ENCODE measurements at places on chromosomes 4 and X.

- DNase-seq: no peak
These were observed 27.5 kb downstream of the NSD2 start for GRCh38 chr4:1898681-1899080.

- no peak for DNase-seq
These were observed 36.9 kb downstream of the AMMECR1 start for GRCh38 chrX:110280954-110281353.

- no peak for DNase-seq
These were observed 21.1 kb downstream of the CASP3 start for GRCh38 chr4:184628103-184628502.

DNA sequence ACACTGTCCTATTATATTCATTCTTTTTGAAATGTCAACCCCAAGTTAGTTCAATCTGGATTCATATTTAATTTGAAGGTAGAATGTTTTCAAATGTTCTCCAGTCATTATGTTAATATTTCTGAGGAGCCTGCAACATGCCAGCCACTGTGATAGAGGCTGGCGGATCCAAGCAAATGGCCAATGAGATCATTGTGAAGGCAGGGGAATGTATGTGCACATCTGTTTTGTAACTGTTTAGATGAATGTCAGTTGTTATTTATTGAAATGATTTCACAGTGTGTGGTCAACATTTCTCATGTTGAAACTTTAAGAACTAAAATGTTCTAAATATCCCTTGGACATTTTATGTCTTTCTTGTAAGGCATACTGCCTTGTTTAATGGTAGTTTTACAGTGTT is 1.6 kb downstream of the CXCL1 start:
- DNase-seq: no peak

DNA sequence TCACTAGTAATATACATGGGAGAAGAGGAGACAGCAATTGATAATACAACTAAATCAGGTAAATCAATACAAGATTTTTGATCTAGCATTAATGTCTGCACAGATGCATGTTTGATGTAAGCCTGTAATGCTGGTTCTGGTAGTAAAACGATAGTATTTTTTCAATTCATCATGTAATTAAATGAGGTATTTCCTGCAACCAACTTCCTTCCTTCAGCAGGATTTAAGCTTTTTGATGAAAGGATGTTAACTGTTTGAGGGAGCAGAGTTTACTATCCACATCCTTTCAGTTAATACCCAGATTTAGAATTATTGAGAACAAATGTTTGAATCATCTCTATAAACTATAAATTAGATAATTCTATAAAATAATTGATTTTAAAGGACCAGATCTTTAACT is 31.4 kb upstream of the NFKB1 start:
- no peak for DNase-seq

DNA sequence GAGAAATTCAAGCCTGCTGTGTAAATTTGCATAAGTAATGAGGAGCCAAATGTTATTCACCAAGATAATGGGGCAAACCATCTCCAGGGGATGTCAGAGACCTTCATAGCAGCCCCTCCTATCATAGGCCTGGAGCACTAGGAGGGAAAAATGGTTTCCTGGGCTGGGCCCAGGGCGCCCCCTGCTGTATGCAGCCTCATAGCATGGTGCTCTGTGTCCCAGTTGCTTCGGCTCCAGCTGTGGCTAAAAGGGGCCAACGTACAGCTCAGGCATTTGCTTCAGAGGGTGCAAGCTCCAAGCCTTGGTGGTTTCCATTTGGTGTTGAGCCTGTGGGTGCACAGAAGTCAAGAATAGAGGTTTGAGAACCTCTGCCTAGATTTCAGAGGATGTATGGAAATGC is 859.3 kb downstream of the RPA4 start:
- DNase-seq: no peak

DNA sequence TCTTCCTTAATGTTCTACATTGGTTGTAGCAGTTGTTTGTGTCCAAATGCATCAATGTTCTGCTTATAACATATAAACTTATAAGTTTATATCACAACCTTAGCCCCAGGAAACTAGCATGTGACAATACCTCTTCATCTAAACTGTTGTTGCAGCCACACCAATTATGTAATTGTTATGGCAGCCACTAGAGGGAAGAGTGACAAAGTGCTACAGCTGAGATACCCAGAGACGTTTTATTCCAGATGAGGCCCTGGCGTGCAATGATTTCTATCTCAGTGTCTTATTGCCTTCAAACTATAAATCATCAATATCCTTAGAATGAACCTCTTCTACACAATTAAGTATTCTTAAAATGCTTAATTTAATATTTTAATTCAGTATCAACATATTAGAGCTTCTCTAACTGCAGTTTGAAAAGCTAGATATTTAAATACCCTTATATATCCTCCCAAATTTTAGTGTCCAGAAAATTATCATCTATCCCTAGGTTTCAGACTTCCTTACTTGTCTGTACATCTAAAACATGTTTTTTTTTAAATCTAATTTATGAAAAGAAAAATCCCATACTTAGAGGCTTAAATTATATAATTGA is 171.6 kb downstream of the PCDH10 start:
- DNase-seq: no peak

DNA sequence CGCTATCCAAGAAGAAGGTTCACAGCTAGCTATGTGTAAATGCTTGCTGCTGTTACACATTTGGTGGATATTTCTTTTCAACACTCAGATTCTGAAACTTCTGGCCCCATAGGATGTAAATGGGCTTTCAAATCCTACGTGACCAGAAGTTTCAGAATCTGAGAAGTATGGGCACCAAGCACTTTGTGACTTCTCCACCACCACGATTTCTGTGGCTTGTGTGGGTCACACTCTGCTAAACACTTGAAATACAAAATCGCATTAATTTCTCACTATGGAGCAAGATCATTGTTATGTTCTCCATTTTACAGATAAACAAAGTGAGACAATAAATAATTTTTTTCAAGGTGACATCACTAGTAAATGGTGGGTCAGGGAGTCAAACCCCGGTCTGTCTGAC is 259.4 kb upstream of the JADE1 start:
- no peak for DNase-seq

GRCh38 chrX:26253526-26253925 is 37.6 kb downstream of the MAGEB5 start:
- no peak for DNase-seq

DNA sequence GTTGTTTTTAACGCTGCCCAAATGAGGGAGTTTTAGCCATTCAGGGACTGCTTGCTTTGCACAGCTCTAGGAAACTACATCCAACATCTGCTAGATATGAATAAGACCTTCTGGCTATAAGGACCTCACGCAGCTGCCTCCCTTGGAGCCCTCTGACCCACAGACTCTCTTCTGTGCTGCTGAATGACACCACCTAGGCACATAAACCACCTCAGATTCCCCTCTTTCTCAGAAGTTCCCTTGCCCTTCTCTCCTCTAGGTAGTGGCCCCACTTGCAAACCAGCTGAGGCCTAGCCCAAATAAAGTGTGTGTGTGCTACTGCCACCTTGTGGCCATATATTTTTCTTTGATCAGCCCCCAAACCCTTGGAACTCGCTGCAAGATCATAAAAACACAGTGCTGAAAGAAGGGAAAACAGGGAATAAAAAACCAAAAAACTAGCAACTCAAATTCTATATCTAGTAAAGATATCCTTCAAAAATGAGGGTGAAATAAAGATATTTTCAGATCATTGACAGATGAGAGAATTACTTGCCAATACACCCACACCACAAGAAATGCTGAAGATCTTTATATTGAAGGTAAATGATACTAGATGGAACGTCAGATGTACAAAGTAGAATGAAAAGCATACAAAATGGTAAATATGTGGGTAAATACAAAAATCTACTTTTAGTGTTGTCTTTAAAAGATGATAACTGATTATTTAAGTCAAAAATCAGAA is 265.9 kb downstream of the ADAMTS3 start:
- peak; percentile 53 for DNase-seq

DNA sequence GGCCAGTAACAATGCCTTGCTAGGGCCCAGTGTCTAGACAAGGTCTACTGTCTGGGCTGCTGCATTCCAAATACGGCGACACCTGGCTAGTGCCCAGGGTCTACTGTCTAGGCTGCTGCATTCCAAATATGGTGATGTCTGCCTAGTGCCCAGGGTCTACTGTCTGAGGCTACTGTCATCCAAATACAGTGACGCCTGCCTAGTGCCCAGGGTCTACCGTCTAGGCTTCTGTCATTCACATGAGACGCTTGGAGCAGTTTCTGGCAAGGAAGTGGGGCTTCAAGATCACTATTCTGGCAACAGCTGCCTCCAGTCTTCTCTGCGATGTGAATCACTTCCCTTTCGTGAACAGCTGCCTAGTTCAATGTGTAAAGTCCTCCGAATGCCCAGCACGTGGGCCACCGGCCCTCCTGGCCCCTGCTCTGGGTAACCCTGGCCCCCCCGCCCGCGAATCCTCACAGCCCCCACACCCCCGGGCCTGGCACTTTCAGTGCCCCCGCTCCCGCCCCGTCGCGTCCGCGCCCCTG is 12.7 kb downstream of the ACOX3 start:
- DNase-seq: no peak

DNA sequence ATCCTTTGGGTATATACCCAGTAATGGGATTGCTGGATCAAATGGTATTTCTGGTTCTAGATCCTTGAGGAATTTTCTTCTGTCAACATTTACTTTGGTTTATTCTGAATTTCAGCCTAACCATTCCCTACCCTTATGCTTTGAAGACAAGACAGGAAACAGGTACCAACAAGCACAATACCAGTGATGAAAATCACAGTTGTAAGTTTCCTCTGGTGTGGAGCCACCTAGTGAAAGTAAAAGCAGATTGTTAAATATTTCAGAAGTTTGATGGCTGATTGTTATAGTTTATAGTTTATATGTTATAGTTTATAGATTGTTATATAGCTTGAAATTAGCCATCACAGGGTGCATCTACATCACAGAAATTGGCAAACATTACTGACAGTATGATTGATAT is 104.5 kb upstream of the AGA start:
- no peak for DNase-seq

DNA sequence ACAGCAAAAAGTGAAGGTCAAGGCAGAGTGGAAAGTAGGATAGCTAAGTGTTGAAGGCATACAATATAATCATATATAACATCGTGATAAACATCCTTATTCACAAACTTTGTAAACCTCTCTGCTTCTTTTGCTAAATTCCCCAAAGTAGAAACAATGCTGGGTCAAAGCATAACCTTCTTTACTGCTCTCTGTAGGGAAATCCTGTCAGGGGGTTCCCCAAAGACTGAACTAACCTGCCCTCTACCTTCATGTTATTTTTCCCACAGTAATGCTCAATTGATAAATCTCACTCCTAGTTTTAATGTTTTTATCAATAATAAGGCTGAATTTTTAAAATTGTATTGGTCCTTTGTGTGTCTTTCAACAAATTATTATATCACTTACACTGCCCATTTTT is 55.7 kb downstream of the DCHS2 start:
- DNase-seq: no peak

GRCh38 chr4:20256381-20256881 is 4.7 kb downstream of the SLIT2 start:
- DNase-seq: no peak

- DNase-seq: no peak
These were observed 10.4 kb downstream of the AFF1 start for GRCh38 chr4:86944964-86945781.

DNA sequence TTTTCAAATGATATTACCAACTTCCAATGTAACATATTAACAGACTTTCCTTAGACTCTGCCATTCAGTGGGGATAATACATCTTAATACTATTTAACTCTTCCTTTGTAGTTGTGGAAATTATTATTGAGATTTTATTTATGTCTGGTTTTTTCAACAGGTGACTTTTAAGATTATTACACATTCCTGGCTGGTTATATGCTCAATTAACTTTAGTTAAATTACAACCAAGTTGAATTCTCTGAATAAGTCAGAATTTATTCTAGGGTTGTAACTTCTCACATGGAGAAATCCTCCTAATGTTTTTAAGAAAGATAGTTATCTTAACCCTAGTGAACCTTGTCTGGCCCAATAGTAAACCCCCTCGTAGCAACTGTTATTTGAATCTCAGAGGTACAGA is 107.3 kb downstream of the SLC10A6 start:
- no peak for DNase-seq

DNA sequence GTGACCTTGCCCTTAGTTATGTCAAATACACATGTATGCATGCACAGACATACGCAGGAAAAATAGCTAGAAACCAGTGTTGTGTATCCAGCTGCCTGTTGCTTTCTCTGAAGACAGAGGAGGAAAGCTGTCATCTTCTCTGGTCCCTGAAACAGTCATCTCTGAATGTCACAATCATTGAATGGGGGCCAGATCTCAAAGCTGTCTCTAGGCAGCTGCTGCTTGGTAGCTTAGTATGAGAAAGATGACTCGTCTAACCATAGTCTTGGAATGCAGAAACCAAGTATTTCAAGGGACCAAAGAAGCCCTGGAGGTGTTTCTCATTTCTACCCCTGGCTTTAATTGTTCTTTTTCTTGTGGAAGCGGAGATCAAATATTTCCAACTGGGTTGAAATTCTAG is 4.0 kb downstream of the GRIA3 start:
- no peak for DNase-seq

GRCh38 chrX:45714866-45715265 is 514.2 kb upstream of the DIPK2B start:
- DNase-seq: no peak

GRCh38 chrX:41667631-41668030 is 21.1 kb upstream of the GPR34 start:
- DNase-seq: no peak

DNA sequence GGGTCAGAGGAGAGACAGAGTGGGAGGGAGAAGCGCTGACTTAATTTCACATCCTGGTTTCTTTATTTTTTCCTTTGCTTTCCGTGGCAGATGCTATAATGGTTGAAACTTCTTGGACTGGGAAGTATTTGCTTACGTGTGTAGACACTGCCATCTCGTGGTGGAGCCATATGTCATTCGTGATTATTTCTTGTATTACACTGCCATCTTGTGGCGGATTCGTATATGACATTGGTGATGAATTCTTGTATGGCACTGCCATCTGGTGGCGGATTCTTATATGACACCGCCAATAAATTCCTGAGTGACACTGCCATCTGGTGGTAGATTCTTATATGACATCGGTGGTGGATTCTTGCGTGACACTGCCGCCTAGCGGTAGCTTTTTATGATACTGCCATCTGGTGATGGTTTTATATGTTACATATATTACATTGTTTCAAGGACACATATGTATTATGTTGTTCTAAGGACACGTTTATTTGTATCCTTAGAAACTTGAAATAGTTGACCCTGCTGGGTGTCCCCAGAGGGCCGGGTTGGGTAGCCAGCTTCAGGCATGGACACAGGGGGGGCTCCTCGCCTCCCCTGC is 37.3 kb upstream of the CLCN4 start:
- peak; percentile 80 for DNase-seq

DNA sequence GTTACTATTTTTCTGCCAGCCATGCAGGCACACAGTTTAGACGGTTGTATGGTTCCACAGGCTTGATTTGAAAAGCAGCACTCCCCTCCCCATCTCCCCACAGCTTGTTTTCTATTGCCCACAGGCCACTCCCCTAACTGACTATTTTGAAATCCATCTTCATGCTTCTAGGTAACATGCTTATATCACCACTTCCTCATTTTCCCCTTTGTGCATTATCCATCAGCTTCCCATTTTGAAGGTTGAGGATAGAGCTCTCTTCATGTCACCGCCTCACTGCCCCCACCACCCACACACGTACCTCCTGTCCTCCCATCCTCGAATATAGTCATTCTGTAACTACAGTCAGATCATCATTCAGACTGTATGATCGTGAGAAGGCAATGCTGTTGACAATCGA is 224.7 kb downstream of the MID1 start:
- no peak for DNase-seq

GRCh38 chrX:1591863-1592469 is 562 bp downstream of the AKAP17A start:
- DNase-seq: peak; percentile 10

- DNase-seq: no peak
These were observed 39.4 kb downstream of the MGST2 start for GRCh38 chr4:139704915-139705485.

- DNase-seq: no peak
These were observed 30.6 kb upstream of the ETNPPL start for GRCh38 chr4:108793415-108793814.

Data from CD4-positive, alpha-beta T cell treated with Interleukin-10 for 1 hour (primary cell).